ENCODE measurements at places on chromosomes 4 and X.

- no peak for DNase-seq
Measured at GRCh38 chr4:151743128-151743854, 17.5 kb downstream of the GATB start.

DNA sequence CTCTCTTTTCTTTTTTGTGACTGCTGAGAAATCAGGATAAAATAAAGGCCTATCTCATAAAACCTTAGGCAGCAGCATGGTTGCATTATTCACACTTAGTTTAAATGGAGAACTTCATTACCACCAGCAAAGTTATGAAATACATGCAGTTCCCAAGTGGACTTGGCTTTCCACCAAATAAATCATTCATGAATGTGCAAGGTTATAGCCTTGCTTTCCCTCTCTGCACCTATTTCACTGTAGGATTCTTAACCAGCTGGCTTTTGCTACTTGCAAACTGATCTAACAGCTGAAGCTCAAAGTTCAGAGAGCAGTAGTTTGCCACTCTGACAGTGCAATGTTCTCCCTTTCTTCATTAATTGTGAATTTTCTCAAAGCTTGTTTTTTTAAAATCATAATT is 140.1 kb upstream of the SMIM31 start:
- no peak for DNase-seq

DNA sequence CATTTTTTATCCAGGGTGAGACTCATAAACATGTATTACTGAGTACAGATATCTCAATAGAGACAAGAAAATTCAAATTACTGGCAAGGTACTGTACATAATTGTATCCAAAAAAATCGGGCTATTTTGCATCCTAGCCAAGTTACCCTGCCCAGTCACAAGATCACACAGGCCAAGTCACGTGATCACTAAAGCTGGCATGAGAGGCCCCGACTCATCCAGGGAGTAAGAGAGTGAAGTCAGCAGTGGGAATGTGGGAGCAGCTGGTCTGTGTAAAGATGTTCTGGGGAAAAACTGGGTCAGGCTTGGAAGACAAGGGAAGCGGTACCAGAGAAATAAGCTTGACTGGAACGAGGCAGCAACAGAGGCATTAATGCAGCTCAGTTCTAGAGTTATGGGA is 119.3 kb upstream of the STS start:
- DNase-seq = no peak

DNA sequence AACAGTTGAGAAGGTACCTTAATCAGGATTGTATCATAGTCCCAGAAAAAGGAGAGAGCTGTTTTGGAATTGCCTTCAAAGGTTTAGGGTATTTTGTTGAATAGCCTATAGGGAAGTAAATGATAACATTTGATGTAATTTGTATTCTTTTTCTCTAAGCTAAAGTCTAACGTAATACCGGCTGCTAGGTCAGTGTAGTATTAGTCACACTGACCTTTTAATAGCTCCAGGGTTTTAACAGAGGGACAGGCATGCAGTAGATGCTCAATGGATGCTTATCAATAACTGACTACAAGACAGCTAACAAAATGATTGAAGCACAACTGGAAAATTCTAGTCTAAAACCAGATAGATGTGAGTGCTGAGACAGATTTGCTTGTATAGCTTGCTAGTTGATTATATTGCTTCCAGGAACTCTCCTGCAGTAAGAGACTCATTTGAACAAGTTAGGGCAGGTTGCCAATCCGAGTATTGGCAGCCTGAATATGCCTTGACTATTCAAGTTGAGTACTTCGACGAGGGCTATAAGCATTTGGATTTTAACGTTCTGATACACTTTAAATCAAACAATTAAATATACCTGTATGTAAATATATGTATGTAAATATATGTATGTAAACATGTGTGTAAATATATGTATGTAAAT is 16.5 kb upstream of the PNPLA4 start:
- DNase-seq = no peak

GRCh38 chr4:25860586-25861279 is 2.1 kb downstream of the SEL1L3 start:
- no peak for DNase-seq

GRCh38 chr4:148079961-148080360 is 348.1 kb downstream of the ARHGAP10 start:
- no peak for DNase-seq

DNA sequence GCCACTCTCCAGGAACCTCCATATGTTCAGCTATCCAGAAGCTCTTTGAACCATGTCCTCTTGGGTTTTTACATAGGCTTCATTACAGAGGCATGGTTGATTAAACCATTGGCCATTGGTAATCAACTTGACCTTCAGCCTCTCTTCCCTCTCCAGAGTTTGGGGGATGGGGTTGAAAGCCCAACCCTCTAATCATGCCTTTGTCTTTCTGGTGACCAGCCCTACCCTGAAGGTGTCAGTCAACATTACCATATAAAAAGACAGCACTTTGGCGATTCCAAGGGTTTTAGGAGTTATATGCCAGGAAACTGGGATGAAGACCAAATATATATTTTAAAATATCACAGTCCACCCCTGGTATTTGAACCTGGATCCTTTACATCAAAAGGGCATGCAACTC is 222.5 kb downstream of the CHIC1 start:
- no peak for DNase-seq

- no peak for DNase-seq
Measured at GRCh38 chr4:101304916-101305315, 42.4 kb downstream of the PPP3CA start.

GRCh38 chrX:45001048-45001447 is 128.1 kb downstream of the KDM6A start:
- no peak for DNase-seq

GRCh38 chr4:6288342-6288741 is 18.7 kb downstream of the WFS1 start:
- DNase-seq = no peak

- no peak for DNase-seq
Measured at GRCh38 chrX:108131471-108131870, 39.9 kb downstream of the ATG4A start.

GRCh38 chr4:186266729-186267456 is 904 bp downstream of the F11 start:
- DNase-seq = no peak

- DNase-seq = no peak
Measured at GRCh38 chr4:40183615-40184411, 13.0 kb upstream of the RHOH start.

DNA sequence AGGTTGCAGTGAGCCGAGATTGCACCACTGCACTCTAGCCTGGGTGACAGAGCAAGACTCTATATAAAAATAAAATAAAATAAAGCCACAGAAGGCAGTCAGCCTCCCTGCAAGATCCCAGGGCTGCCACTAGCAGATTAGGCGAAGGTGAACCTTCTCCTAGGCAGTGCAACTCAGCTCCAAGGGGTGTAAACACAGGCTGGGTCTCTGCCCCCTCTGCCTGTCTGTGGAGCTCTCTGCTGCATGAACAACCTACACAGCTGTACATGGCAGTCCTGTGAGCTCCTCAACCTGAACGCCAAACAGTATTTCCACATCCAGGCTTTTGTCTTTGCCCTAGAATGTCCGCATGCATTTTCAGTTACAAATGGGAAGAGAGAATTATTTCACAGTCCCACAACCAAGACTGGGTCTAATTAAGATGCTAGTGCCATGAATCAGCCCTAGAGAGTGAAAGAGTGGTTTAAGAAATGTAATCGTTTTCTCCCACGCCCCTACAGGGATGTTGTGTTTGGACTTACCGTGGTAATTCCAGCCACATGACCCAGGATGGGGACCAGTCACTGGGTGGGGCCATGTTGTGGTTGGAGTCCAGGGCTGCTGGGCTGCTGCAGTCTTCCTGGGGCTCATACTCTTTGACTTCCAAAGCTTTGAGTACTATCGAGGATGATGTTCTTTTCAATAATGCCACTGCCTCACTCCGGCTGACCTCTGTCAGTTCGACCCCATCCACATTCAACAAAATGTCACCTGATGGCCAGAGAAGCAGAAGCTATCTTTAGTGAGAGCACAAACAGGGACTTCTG is 99.0 kb downstream of the FIP1L1 start:
- DNase-seq = no peak

GRCh38 chr4:47118192-47118929 is 87.0 kb downstream of the GABRB1 start:
- no peak for DNase-seq

GRCh38 chr4:185082561-185082960 is 60.5 kb upstream of the SLC25A4 start:
- DNase-seq = no peak

All from stimulated activated CD8-positive, alpha-beta memory T cell treated with anti-CD3 and anti-CD28 coated beads, Interleukin-12 subunit alpha, Interleukin-12 subunit beta, amount 100 ng/mL, for 1 hour (primary cell).